ENCODE measurements at places on chromosomes 2 and 18.

GRCh38 chr2:38505779-38506178, 96.9 kb downstream of the HNRNPLL start:
- no peak overlapping the region for H3K4me3 ChIP-seq
- H3K27me3 ChIP-seq: no peaks in the 10 kb centered on the region
- no peak overlapping the region for H3K27ac ChIP-seq
- no peaks in the 10 kb centered on the region for H3K36me3 ChIP-seq
- no peak for DNase-seq
- H3K4me1 ChIP-seq: peaks cover 22% of the 10 kb centered on the region

GRCh38 chr2:128555433-128555832, 236.8 kb upstream of the HS6ST1 start:
- H3K4me1 ChIP-seq: no peaks in the 10 kb centered on the region
- no peak for DNase-seq
- no peak overlapping the region for H3K4me3 ChIP-seq
- H3K27me3 ChIP-seq: no peaks in the 10 kb centered on the region

- peaks cover 34% of the 10 kb centered on the region for H3K4me1 ChIP-seq
- H3K27ac ChIP-seq: peak overlapping the region; percentile 99
- no peaks in the 10 kb centered on the region for H3K36me3 ChIP-seq
- H3K27me3 ChIP-seq: no peaks in the 10 kb centered on the region
- no peak for DNase-seq
Observed at GRCh38 chr2:175168564-175168945, 552 bp upstream of the ATF2 start.

DNA sequence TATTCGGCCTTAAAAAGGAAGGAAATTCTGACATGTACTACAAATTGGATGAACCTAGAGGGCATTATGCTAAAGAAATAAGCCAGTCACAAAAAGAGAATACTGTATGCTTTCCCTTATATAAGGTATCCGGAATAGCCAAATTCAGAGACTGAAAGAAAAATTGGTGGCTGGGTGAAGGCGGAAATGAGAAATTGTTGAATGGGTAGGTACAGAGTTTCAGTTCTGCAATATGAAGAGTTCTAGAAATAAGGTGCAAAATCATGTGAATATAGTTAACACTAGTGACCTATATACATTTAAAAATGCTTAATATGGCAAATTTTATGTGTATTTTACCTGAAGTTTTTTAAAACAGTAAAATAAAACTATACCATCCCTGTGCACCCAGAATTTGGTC, 43.1 kb downstream of the RMP24 start:
- no peak overlapping the region for H3K27ac ChIP-seq
- no peak overlapping the region for H3K4me3 ChIP-seq
- H3K27me3 ChIP-seq: no peaks in the 10 kb centered on the region
- no peak for DNase-seq
- no peaks in the 10 kb centered on the region for H3K36me3 ChIP-seq

GRCh38 chr2:29398384-29399237, 283.4 kb downstream of the CLIP4 start:
- H3K27me3 ChIP-seq: peaks cover 16% of the 10 kb centered on the region
- no peak overlapping the region for H3K4me3 ChIP-seq
- no peaks in the 10 kb centered on the region for H3K4me1 ChIP-seq
- no peak overlapping the region for H3K27ac ChIP-seq
- DNase-seq: no peak

DNA sequence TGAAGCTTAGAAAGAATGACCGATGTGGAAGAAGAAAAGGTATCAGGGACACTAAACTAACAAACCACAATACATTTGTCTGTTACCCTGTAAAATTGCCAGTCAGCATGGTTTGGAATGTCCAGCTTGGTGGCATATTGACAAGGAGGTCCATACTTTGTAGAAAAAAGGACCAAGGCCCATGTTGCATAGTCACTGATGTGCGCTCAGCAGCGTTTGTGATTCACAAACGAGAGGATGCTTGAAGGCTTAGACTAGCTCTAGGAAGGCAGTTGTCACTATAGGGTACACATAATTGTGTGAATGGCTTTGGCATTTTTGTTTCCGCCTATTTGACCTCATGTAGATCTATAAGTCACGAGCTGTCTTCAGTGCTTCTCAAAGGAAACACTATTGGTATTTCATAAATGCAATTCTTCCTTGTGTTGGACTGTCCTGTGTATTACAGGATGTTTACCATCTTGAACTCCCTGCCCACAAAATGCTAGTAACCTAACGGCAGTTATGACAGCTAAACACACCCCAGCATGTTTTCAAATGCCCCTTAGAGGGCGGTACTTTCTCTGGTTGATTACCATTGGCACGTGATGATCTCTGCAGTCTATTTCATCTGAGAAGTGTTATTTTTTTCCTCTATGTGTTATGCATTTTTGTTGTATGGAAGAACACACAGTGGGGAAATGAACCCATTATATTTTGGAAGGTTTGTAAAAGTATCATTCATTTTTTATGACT, 304.2 kb downstream of the CYRIA start:
- H3K4me3 ChIP-seq: no peak overlapping the region
- H3K27me3 ChIP-seq: no peaks in the 10 kb centered on the region

DNA sequence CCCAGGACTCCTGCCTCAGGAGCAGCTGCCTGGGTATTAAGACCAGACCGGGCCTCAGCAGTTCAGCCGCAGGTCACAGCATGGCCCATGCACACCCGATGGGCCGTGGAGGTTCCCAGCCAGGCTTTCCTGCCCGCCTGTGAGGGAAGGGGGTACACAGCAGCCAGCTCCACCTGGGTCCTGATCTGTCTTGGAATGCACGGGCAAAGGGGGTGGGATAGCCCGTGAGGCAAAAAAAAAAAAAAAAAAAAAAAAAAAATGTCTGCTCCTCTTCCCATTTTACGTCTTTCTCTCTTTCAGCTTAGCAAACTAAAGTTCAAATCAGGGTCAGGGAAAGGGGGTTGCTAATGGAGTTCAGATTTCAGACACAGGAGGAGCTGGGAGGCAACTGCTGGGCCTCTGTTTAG, 385.2 kb downstream of the TNS1 start:
- no peak overlapping the region for H3K4me3 ChIP-seq
- DNase-seq: no peak
- H3K4me1 ChIP-seq: peaks cover 22% of the 10 kb centered on the region
- no peaks in the 10 kb centered on the region for H3K36me3 ChIP-seq
- no peak overlapping the region for H3K27ac ChIP-seq

- H3K27ac ChIP-seq: no peak overlapping the region
- H3K36me3 ChIP-seq: no peaks in the 10 kb centered on the region
- no peaks in the 10 kb centered on the region for H3K4me1 ChIP-seq
- H3K4me3 ChIP-seq: no peak overlapping the region
- no peak for DNase-seq
Observed at GRCh38 chr2:12442476-12442847, 274.3 kb upstream of the TRIB2 start.

- H3K36me3 ChIP-seq: no peaks in the 10 kb centered on the region
- no peak overlapping the region for H3K4me3 ChIP-seq
- no peak overlapping the region for H3K27ac ChIP-seq
- peaks cover 14% of the 10 kb centered on the region for H3K4me1 ChIP-seq
- peak; percentile 50 for DNase-seq
- H3K27me3 ChIP-seq: peaks cover 88% of the 10 kb centered on the region
Observed at GRCh38 chr2:176111309-176111663, 4.2 kb downstream of the HOXD11 start.

GRCh38 chr2:111194835-111195621, 74.3 kb downstream of the BCL2L11 start:
- H3K27ac ChIP-seq: no peak overlapping the region
- no peaks in the 10 kb centered on the region for H3K36me3 ChIP-seq
- no peak overlapping the region for H3K4me3 ChIP-seq
- H3K4me1 ChIP-seq: peaks cover 31% of the 10 kb centered on the region

DNA sequence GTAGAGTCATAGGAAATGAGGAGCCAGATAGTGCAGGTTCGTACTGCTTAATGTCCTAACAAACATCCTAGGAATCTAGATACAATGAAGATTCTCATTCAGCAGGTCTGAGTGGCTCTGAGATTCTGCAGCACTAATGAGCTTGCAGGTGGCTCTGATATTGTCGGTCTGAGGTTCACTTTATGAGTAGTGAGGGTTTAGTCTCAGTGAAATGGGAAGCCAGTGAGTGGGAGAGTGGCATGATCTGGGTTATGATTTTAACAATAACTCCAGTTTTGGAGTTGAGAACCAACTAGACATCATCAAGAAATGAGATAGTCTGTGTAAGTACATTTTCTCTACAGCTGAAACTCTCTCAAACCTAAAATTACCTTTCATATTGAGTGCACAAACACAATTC, 166.8 kb upstream of the SP5 start:
- no peaks in the 10 kb centered on the region for H3K36me3 ChIP-seq
- H3K4me3 ChIP-seq: no peak overlapping the region
- no peak overlapping the region for H3K27ac ChIP-seq
- H3K4me1 ChIP-seq: no peaks in the 10 kb centered on the region

GRCh38 chr18:38981389-38981788, 1415.8 kb upstream of the CELF4 start:
- H3K27ac ChIP-seq: no peak overlapping the region
- no peaks in the 10 kb centered on the region for H3K36me3 ChIP-seq
- no peaks in the 10 kb centered on the region for H3K27me3 ChIP-seq
- H3K4me3 ChIP-seq: no peak overlapping the region
- no peaks in the 10 kb centered on the region for H3K4me1 ChIP-seq

DNA sequence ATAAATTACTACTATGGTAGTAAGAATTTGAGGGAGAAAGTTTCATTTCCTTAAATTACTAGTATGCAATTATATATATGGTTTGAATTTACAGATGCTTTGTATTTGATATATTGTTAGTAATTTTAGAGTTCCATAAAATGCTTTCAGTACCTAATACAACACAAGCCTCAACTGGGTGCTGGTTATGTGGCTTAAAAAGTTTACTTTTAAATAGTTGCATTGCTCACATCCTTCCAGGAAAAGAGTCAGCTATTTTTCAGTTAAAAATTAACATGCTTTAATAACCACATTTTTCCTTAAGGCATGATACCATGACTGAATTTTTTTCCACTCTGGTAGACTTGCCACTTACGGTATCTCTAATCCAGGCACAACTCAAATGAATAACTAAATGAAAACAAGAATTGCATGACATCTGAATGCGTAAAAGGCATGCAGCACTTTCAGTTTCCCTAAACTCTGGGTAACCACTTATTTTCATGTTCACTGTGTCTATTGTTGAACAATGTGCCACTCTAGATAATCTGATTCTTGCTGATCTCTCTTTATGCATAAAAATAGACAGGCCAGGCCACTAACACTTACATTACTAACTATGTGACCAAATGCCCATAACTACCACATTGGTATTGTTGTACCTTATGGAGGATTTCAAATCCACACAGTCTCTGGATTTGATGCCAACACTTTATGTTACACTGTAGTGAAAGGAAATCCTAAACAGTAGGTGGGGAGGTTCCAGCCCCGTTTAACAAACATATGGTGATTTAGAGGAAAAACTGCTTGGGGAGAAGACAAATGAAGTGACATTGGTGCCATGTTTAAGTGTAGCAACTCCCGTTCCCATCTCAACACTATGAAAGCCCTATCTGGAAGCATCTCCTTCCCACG, 35.5 kb upstream of the SLC35F5 start:
- 0 out of 3 replicates have a peak, but pooled peaks cover 7% of the 10 kb centered on the region for H3K27me3 ChIP-seq
- H3K36me3 ChIP-seq: no peaks in the 10 kb centered on the region
- no peak overlapping the region for H3K4me3 ChIP-seq
- H3K27ac ChIP-seq: no peak overlapping the region
- peaks cover 21% of the 10 kb centered on the region for H3K4me1 ChIP-seq

GRCh38 chr2:219127037-219127635, 33.5 kb downstream of the NHEJ1 start:
- no peaks in the 10 kb centered on the region for H3K36me3 ChIP-seq
- H3K27me3 ChIP-seq: no peaks in the 10 kb centered on the region
- H3K4me3 ChIP-seq: no peak overlapping the region
- no peak overlapping the region for H3K27ac ChIP-seq
- peaks cover 72% of the 10 kb centered on the region for H3K4me1 ChIP-seq

- no peaks in the 10 kb centered on the region for H3K36me3 ChIP-seq
- no peaks in the 10 kb centered on the region for H3K4me1 ChIP-seq
- no peak overlapping the region for H3K4me3 ChIP-seq
Observed at GRCh38 chr2:127576433-127577207, 41.1 kb downstream of the MYO7B start.

- no peaks in the 10 kb centered on the region for H3K4me1 ChIP-seq
- H3K27me3 ChIP-seq: peaks cover 3% of the 10 kb centered on the region
- no peak overlapping the region for H3K4me3 ChIP-seq
Observed at GRCh38 chr2:130258356-130258755, 60.1 kb upstream of the TUBA3E start.

DNA sequence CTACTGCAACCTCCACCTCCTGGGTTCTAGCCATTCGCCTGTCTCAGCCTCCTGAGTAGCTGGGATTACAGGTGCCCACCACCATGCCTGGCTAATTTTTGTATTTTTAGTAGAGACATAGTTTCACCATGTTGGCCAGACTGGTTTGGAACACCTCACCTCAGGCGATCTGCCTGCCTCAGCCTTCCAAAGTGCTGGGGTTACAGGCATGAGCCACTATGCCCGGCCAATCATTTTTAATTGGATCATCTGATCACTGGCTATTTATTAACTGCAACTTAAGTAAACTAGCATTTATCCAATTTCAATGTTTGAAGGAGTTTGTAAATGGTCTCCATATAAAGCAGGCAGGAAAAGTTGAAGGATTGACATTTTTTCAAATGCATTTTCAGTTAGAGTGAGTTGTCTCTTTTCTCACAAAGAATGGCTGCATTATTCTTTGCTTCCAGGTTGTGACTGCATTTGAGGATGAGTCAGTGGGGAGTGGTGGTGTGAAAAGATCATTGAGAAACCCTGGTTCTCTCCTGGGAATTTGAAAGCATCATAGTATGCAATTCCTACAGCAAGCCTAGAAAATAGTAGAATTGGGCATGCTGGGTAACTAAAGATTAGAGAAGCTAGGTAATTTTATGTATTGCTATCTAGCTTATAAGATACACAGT, 431.1 kb upstream of the ZEB2 start:
- H3K4me1 ChIP-seq: no peaks in the 10 kb centered on the region
- no peak for DNase-seq
- no peaks in the 10 kb centered on the region for H3K27me3 ChIP-seq
- H3K27ac ChIP-seq: no peak overlapping the region

GRCh38 chr2:236627841-236628240, 58.2 kb downstream of the ACKR3 start:
- H3K36me3 ChIP-seq: no peaks in the 10 kb centered on the region
- H3K4me3 ChIP-seq: no peak overlapping the region
- H3K27me3 ChIP-seq: peaks cover 51% of the 10 kb centered on the region
- DNase-seq: no peak
- H3K4me1 ChIP-seq: no peaks in the 10 kb centered on the region

DNA sequence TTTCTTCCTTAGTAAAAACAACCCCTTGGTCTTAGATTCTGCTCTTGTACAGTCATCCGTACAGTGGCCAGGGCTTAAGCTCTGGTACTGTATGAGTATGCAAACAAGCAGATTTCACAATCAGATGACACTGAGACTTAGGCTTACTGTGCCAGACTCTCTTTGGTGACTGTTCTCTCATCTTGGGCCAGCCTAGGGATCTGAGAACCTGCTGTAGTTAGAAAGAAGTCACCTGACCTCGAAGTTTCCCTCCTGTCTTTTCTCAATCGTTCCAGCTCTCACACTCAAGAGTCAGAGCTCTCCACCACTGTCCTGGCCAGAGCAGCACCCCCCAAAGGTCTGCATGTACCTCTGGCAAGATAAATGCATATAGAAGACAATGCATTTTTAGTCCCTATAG, 63.2 kb downstream of the ZEB2 start:
- H3K27ac ChIP-seq: no peak overlapping the region
- H3K36me3 ChIP-seq: no peaks in the 10 kb centered on the region
- H3K4me1 ChIP-seq: no peaks in the 10 kb centered on the region
- H3K4me3 ChIP-seq: no peak overlapping the region
- peaks cover 21% of the 10 kb centered on the region for H3K27me3 ChIP-seq

GRCh38 chr2:201816657-201817575, 10.6 kb downstream of the CDK15 start:
- no peak for DNase-seq

GRCh38 chr2:16629044-16629443, 36.6 kb downstream of the CYRIA start:
- no peak overlapping the region for H3K4me3 ChIP-seq
- H3K36me3 ChIP-seq: no peaks in the 10 kb centered on the region
- no peak overlapping the region for H3K27ac ChIP-seq
